CD8-positive, alpha-beta T cell (primary cell): ENCODE measurements at places on chromosomes 1 and 21. TPM values are rescaled to one million over a fixed set of nuclear protein-coding genes. Genes with fewer than 3 reads are reported as not detected.

DNA sequence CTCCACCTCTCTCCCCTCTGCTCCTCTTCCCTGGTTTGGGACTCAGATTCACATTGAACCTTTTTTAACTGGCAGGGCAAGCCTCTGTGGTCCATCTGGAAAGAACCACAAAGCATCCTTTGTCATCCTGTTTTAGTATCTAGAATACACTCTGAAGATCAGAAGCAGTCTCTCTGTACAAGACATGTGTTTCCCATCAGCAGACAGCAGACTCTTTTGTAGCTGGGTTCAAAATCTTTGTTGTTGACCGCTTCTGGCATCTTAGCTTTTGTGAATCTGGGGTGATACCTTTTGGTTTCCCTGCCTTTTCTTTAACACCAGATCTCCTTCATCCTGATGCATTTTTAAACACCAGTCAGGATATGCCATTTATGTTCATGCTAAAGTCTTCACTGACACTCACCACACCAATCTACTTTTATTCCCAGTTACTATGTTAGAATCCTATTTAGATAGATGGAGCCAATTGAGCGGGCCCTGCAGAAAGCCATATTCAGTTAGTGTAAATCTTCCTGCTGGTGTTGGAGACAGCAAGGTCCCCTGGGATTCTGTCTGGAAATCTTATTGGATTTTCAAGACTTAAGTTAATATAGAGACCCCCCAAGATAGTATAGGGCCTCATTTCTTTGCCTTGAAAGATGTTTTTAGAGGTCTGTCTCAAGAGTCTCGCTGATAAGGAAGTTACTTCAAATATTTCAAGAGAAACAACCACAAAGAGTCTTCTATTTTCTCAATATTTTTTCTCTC is 51.1 kb downstream of the ST6GALNAC3 start:
- DNase-seq, result no peak

DNA sequence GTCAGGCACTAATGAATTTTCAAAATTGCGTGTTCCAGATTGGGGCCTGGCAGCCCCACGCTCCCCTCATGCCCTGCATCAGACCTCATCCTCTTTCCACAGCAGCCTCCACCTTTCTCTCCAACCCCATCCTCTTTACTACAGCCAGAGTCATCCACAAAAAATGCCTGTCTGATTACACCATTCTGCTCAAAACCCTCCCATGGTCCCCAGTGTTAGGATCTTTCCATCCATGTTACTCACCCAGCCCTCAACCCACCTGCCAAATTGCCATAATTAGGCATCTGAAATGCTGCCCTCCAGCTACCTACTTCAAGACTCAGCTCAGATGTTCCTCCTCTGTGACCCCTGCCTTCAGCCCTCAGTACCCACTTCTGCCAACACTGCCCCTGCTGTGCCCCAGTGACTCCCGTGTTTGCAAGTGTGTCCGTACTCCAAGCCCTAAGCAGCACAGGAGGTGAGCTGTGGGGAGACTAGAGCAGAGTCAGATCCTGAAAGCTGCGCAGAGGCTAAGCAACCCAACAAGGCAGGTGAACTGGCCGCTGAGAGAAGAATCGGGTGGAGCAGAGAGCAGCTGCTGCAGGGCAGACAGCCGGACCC is 715 bp upstream of the ARTN start:
- no peak for DNase-seq

GRCh38 chr1:179776831-179777230 is 33.7 kb downstream of the FAM163A start:
- no peak for DNase-seq

- DNase-seq, result no peak
These were observed 41.2 kb downstream of the ACTN2 start for GRCh38 chr1:236727521-236727920.

- no peak for DNase-seq
These were observed 17.8 kb downstream of the TTC34 start for GRCh38 chr1:2783435-2784397.

GRCh38 chr1:20483833-20484518 is 2.0 kb downstream of the CAMK2N1 start:
- DNase-seq, result no peak

DNA sequence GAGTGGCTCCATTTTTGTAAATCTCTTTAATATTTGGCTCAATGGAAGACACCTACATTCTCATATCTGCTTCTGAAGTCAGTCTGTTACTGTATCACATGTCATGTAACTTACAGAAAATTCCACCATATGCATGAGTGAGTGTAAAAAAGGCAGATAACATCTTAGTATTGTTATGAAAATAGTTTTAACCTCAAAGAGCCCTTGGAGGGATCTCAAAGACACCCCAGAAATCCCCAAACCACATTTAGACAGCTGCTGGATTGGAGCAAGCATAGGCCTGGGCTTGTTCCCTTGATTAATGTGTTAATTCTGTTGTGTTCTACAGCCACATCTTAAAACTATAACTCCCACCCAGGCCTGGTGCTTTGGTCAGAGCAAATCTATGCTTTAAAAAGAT is 16.9 kb downstream of the MACO1 start:
- no peak for DNase-seq

- no peak for DNase-seq
These were observed 8.0 kb upstream of the SELE start for GRCh38 chr1:169741666-169742394.

- DNase-seq, result no peak
These were observed 192.1 kb downstream of the SETD4 start for GRCh38 chr21:35868005-35868868.

DNA sequence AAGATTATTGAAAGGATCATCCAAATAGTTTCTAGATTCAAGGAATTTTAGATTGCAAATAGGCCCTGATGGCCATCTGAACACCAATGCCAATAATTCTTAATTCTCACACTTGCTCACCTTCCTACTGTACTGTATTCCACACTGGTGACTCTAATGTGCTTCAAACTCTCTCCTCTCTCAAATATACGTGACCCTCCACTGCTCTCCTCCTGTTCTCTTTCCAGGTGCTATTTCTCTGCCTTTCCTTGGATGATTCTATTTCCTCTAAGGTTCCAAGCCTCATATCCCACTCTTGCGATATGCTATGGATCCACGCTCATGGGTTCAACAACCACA is 28.6 kb downstream of the KMO start:
- no peak for DNase-seq

GRCh38 chr1:194616835-194617234 is 1430.4 kb upstream of the B3GALT2 start:
- DNase-seq, result no peak

GRCh38 chr1:119815361-119815760 is 4.1 kb upstream of the REG4 start:
- DNase-seq, result no peak

DNA sequence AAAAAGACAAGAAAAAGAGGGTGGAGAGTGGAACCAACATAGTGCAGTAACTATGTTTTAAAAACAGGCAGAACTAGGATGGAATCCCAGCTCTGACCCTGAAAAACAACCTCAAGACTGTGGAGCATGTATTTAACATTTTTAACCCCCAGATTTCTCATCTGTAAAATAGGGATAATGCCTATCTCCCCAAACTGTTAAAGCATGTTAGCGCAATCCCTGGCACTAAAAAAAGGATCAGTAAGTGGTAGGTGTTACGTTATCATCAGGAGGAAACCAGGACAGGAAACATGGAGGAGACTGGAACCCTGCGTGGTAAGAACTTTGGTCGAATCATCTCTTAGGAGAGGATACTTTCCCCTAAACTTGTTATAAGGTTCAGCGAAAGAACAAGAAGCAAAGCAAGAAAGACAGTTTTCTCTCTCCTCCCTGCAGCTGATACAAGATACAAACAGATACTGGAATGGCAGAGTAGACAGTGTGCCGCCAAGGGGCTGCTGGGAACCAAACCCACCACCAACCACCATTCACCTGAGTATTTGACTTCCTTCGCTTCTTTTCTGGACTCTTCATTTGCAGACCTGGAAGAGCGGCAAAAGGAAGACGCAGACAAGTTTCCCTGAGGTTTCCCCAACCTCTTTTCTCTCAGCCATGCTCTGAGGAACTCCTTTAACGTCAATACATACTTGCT is 991 bp downstream of the PYGO2 start:
- DNase-seq, result no peak

DNA sequence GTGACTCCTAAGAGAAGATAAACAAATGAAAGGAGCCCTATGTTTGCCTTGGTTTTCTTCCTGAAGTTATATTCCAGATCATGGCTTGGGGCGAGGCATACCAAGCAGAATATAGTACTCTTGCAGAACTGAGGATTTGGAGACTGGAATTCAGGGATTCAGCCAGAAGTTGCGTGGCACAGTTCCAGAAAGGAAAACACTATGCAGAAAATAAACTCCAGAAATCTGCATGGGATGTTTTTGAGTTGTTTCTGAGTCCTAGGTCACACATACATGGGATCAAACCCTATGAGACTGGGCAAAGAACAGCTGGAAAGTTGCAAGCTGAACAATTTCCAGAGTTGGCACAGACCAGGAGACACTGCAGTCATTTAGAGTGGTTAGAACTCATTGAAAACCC is 42.9 kb upstream of the IFFO2 start:
- no peak for DNase-seq

GRCh38 chr1:197029749-197030148 is 37.3 kb downstream of the F13B start:
- no peak for DNase-seq

The CFHR4 gene
- not detected for total RNA-seq

The SOX13 gene
- 2.4 TPM for total RNA-seq

The SWT1 gene
- total RNA-seq, result 3.0 TPM

The SPSB1 gene
- total RNA-seq, result 2.2 TPM

The NASP gene
- total RNA-seq, result 106 TPM
